Right hindlimb (tissue), 1 donor: ENCODE measurements at places on chromosomes 1 and 21.
A peak's percentile ranks its signal among the peaks of the same experiment; 100 is the strongest.

GRCh38 chr1:147608596-147608995, 61.7 kb downstream of the ACP6 start:
- no peak for DNase-seq

- no peak for DNase-seq
These were observed 47.6 kb downstream of the IRF2BP2 start for GRCh38 chr1:234562334-234562733.

GRCh38 chr21:44838039-44838895, 20.4 kb upstream of the SUMO3 start:
- no peak for DNase-seq

- DNase-seq = no peak
These were observed 104.9 kb downstream of the NUF2 start for GRCh38 chr1:163426505-163427251.

GRCh38 chr1:21361506-21361905, 71.2 kb upstream of the ECE1 start:
- DNase-seq = no peak

GRCh38 chr1:43836267-43836951, 97.2 kb upstream of the ARTN start:
- DNase-seq = peak; percentile 59

- DNase-seq = no peak
These were observed 99.7 kb upstream of the IRF2BP2 start for GRCh38 chr1:234709473-234710228.
